Naive B cell (primary cell): ENCODE measurements at places on chromosomes 4 and X. TPM values are rescaled to one million over a fixed set of nuclear protein-coding genes. Genes with fewer than 3 reads are reported as not detected.

DNA sequence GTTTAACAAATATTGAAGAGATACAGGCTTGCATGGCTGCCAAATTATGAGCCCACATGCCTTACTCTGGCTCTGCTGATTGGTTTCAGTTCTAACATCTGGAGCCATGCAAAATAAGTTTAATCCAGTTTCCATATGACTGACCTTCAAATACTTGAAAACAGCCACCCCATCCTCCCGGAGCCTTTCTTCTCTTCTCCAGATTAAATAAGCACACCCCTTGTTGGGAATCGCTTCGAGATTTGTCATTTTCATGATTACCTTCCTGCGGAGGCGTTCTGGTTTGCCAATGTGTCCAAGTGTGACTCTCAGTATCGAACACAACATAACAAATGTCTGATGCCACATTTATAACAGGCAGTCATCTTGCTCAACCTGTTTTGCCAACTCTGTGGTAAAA, 101.6 kb upstream of the JADE1 start:
- DNase-seq: no peak
- no peak overlapping the region for H3K4me3 ChIP-seq
- peaks cover 8% of the 10 kb centered on the region for H3K4me1 ChIP-seq
- H3K27ac ChIP-seq: no peak overlapping the region
- H3K36me3 ChIP-seq: no peaks in the 10 kb centered on the region
- H3K27me3 ChIP-seq: no peaks in the 10 kb centered on the region

GRCh38 chrX:131650637-131651410, 107.0 kb downstream of the OR13H1 start:
- H3K27ac ChIP-seq: no peak overlapping the region
- no peak for DNase-seq
- peaks cover 2% of the 10 kb centered on the region for H3K27me3 ChIP-seq

GRCh38 chr4:182825786-182826185, 91.4 kb downstream of the DCTD start:
- H3K36me3 ChIP-seq: no peaks in the 10 kb centered on the region
- peaks cover 11% of the 10 kb centered on the region for H3K4me1 ChIP-seq
- DNase-seq: no peak
- no peak overlapping the region for H3K4me3 ChIP-seq
- H3K27me3 ChIP-seq: peaks cover 52% of the 10 kb centered on the region
- H3K27ac ChIP-seq: no peak overlapping the region

DNA sequence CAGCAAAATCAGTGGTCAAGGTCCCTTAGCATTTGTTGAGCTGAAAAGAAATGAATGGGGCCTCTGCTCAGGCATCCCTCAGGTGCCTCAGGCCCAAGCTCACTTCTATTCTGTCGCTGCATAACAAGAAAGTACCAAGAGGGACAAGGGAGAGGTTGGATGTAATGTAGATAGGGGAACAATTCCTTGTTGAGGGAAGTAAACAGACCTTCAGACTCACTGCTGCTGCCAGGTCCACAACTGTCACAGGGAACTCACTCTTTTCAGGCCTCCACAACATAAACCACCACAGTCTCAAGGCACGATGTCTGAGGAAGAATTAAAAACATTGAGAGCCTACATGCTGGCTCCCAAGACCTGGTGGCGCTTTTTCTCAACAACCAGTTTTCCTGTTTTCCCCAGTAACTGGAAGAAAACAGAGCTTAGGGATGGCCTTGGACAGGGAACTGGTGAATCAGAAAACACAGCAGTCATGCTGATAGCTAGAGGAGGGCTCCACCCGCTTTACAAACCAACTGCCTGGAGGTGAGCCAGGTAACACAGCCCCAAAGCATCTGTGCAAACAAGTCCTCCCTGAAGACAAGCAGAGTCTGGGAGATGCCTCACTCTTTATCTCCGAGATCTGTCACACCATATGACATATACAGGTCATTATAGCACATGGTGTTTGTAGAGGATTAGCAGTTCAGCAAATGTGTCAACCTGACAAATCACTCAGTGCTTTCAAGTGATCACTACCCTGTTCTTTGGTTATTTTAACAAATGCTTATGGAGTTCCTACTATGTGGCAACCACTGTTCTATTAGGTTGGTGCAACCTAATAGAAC, 14.3 kb upstream of the AWAT1 start:
- H3K27ac ChIP-seq: no peak overlapping the region
- H3K4me3 ChIP-seq: no peak overlapping the region
- no peaks in the 10 kb centered on the region for H3K4me1 ChIP-seq
- DNase-seq: no peak
- H3K27me3 ChIP-seq: no peaks in the 10 kb centered on the region

- no peak for DNase-seq
- no peak overlapping the region for H3K4me3 ChIP-seq
- H3K36me3 ChIP-seq: no peaks in the 10 kb centered on the region
- H3K4me1 ChIP-seq: no peaks in the 10 kb centered on the region
Observed at GRCh38 chrX:32597777-32598176, 613.6 kb downstream of the DMD start.

- H3K27me3 ChIP-seq: peaks cover 14% of the 10 kb centered on the region
- H3K4me1 ChIP-seq: no peaks in the 10 kb centered on the region
- DNase-seq: no peak
- no peak overlapping the region for H3K27ac ChIP-seq
- H3K36me3 ChIP-seq: no peaks in the 10 kb centered on the region
Observed at GRCh38 chr4:48913346-48913745, 6.8 kb upstream of the OCIAD2 start.

- DNase-seq: no peak
- H3K27ac ChIP-seq: no peak overlapping the region
- H3K4me1 ChIP-seq: no peaks in the 10 kb centered on the region
- no peaks in the 10 kb centered on the region for H3K36me3 ChIP-seq
- no peak overlapping the region for H3K4me3 ChIP-seq
- H3K27me3 ChIP-seq: no peaks in the 10 kb centered on the region
Observed at GRCh38 chrX:35841872-35842271, 43.7 kb downstream of the MAGEB16 start.

GRCh38 chrX:95291561-95291960, 1393.1 kb upstream of the DIAPH2 start:
- no peak overlapping the region for H3K4me3 ChIP-seq
- no peak overlapping the region for H3K27ac ChIP-seq
- no peaks in the 10 kb centered on the region for H3K27me3 ChIP-seq
- DNase-seq: no peak

DNA sequence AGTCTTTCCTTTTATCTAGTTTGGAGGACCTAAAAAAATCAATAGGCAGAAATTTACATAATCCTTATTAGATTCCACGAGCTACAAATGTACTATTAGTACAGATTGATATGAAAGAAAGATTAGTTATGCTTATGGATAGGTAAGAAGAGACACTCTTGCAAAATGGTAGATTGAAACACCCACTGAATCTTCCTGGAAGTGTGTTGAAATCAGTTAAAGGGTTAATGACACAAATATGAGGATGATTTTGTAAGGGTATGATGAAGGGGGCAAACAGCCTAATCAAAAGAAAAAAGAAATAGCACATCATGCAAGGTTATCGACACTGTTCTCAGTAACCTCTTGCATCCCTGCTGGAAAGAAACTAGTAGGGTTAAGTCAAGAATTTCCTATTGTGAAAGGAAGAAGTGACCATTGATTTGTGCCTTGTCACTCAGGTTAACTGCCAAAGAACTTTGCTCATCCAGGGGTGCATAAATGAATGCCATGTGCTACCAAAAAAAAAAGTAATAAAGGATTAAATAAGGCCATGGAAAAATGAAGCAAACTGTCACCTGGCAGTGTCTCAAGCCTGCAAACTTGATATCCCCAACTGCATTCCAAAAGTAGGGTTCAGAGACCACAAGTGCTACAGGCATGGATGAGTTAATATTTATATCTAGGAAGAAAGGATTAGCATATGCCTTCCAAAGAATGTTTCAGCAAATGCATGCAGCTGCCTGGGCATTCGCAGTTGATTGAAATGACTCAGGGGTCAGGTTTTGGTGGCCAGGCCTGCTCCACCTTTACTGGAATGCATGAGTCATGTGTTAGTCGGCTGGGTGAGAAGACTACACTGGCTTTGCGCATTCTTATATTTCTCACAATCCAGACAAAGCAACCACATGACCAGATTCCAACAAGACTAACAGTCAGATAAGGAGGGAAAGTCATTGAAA, 78.3 kb upstream of the ATXN3L start:
- no peak overlapping the region for H3K27ac ChIP-seq
- H3K36me3 ChIP-seq: peaks cover 12% of the 10 kb centered on the region
- no peaks in the 10 kb centered on the region for H3K27me3 ChIP-seq
- peaks cover 19% of the 10 kb centered on the region for H3K4me1 ChIP-seq
- DNase-seq: no peak

TLR6 gene
- polyA plus RNA-seq: 5.5 TPM

FRG2 gene
- polyA plus RNA-seq: not detected
